ENCODE measurements at places on chromosomes 2 and 18.

- DNase-seq, result no peak
These were observed 168.2 kb downstream of the ZEB2 start for GRCh38 chr2:144351687-144352086.

DNA sequence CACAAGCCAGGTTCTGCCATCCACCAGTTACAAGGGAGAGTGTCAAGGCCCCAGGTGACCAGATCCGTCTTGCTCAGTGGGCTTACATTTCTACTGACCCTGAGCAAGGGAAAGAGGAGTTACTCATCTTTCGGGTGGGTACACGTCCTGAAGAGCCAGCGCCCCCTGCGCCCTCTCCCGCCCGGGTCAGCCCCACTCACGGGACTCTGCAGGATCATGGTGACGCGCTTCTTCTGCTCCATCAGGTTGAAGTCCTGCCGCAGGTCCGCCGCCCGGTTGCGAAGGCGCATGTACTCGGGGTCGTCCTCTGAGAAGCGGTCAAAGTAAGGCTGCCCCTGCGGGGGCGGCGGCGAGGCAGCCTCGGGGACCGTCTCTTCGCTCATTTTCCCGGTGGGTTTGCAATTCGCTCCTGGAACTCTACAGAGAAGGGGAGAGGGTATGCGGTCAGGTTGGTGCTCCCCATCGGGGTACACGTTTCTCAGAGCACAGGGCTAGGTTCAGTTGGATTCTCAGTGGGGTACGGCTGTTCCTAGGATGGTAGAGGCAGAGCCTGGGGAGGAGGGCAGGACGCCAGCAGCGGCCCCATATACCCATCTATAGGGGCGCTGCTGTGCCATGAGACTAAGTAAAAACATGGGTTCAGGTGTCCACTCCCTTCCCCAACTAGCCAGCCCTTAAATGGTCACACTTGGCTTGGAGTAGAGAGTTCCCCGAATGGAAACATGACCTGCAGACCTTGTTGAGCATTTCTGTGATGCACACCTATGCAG is 61.8 kb downstream of the ADD2 start:
- no peak for DNase-seq

GRCh38 chr2:102137138-102137537 is 5.4 kb upstream of the IL1R1 start:
- DNase-seq, result no peak

DNA sequence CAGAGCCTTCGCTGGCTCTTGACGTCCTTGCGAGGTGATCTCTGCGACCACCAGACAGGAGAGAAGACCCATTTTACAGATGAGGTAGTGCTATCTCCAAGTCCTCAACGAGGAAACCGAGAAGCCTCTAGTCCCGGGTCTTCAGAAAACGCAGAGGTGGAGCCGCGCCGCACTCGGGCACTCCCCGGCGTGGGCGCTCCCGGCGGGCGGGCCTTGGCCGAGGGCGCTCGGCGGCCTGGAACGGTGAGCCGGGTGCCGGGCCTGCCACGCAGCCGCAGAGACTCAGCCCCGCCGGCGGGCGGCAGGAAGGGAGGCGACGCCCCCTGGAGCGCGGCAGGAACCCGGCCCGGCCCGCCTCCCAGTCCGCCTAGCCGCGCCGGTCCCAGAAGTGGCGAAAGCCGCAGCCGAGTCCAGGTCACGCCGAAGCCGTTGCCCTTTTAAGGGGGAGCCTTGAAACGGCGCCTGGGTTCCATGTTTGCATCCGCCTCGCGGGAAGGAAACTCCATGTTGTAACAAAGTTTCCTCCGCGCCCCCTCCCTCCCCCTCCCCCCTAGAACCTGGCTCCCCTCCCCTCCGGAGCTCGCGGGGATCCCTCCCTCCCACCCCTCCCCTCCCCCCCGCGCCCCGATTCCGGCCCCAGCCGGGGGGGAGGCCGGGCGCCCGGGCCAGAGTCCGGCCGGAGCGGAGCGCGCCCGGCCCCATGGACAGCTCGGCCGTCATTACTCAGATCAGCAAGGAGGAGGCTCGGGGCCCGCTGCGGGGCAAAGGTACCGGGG is at the start of gene CTDSP1:
TSS of gene CTDSP1 (plus strand) at position 478 of the 776 bp plus-strand sequence. CDS start at position 701, 223 bp downstream.
- peak; percentile 85 for DNase-seq

DNA sequence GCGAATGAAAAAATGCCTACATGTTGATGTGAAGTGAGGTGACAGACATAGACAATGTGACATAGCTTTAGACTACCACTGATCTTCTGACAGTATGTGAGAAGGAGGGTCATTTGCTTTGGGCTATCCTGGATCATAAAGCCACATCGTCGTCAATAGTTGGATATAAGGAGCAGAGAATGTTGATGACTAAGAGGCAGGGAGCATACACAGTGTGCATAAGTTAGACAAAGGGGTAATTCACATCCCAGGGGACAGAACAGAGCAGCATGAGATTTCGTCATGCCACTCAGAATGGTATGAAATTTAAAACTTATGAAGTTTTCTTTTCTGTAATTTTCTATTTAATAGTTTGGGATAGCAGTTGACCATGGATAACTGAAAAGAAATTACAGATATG is 403.2 kb downstream of the DSC3 start:
- DNase-seq, result no peak

GRCh38 chr18:33195795-33196194 is 244.7 kb downstream of the CCDC178 start:
- DNase-seq, result no peak

DNA sequence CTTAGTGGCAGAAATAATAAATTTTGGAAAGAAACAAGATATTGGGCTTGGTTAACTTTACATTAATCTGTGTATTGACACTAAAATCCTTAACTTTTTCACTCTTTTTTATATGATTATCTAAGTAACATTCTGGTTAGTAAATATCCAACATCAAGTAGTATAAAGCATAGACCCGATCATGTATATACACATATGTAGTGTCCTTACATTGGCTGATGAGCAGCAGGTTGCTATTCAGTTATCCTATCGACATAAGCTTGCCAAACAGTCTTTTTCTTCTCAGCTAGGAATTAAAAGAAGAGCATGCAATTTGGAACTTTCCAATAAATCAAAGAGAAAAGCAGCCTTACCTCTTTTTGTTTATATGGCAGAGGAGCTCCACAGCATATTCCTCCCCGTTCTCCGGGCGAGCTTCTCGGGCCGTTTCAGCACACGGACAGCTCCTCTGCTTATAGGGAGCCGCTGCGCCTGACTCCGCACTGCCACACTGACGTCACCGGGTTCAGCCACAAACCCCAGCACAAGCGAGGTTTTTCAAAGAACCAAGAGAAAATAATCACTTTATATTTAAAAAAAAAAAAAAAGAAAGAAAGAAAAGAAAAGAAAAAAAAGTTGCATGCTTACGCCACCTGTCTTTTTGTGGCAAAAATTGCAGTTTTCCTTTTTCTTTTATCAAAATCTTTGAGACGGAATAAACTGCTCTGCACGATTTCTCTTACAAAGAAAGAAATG is at the start of gene SCG2:
TSS of gene SCG2 (minus strand) at position 430 of the 735 bp plus-strand sequence. CDS start 3,079 bp downstream, outside the sequence.
- peak; percentile 52 for DNase-seq

DNA sequence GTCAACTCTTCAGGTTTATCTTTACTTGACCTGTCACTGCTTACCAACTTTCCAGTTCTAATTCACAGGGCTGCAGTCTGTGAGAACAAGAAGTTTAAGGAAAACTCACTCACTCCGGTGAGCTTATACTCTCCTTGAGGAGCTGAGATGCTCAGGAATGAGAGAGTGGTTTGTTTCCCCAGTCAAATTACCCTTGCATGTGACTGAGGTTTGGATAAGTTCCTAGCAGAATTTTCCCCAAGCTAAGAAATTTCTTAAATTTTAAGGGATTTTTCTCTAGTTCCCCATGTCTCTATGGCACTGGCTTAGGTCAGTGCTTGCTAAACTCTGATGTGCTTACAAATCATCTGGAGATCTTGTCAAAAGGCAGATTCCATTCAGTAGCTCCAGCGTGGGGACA is 12.8 kb upstream of the CCDC85A start:
- no peak for DNase-seq

DNA sequence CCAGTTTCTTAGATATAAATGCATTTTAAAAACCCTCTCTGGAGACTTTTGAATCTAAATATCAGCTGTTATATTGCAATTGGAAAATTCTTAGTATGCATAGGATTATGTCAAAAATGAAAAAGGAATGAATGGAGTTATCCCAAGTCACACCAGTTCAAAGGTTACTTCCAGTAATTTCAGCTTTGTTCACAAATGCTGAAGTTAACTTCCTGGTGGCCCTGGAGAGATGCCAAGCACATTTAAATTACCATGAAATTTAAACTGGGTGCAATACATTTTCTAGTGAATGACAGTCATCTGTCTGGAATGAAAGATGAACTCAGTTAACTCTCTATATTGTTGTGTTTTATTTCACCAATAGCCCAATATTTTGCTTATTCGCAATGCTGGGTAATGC is 753.9 kb downstream of the SUCLG1 start:
- no peak for DNase-seq

GRCh38 chr18:71505526-71505925 is 1038.6 kb downstream of the CBLN2 start:
- no peak for DNase-seq

DNA sequence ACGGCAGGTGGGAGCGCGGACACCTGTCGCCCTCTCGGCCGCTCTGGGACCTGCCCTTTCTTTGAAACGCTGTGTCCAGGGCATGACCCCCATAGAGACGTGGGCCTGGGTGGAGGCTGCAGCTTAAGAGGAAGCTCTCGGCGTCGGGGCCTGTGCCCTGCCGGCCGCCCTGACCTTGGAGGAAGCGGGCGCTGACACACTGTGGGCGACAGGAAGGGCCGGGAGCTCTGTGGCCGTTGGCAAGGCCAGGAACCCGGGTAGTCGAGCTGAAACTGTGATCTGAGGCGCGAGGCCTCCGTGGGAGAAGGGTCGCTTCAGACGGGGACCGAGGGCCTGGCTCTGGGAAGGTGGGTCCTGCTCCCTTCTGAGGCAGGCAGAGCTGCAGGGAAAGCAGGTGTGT is 28.2 kb downstream of the KCNG2 start:
- DNase-seq, result no peak

- no peak for DNase-seq
These were observed 15.7 kb upstream of the MBP start for GRCh38 chr18:77148289-77148688.

DNA sequence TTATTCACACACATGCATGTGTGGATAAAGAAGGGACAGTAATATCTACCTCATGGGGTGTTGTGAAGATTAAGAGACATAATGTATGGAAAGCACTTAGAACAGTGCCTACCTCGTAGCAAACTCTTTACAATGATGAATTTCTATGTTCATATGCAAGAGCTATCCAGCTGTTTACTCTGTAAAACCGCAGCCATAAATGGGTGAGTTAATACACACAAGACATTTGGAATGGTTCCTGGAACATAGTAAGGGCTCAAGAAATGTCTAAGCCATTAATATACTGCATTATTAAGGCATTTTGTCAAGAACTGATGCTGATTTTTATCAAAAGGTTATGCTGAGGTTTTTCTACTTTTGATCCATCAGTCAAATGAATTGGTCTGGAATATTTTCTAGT is 1076.2 kb downstream of the TSN start:
- no peak for DNase-seq

DNA sequence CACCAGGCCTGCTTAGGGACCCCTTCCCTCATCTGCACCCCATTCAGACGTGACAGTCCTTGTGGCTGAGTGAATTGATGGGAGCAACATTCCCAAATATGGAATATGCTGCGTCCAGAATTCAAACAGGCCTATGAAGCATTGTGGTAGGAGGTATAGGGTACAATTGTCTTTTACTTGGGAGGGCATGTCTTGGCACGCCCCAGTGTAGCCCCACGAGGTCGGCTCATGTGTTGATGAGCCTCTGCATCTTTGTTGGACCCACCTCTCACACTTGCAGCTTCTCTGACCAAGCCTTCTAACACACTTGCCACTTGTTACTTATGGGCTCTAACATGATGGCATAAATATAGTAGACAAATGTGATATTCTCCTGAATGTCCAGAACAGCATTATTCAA is 1.6 kb downstream of the TIMM21 start:
- DNase-seq, result no peak

GRCh38 chr18:55607773-55608172 is 19.8 kb upstream of the TCF4 start:
- DNase-seq, result no peak

- DNase-seq, result no peak
These were observed 24.0 kb downstream of the ZNF385B start for GRCh38 chr2:179837408-179837807.

GRCh38 chr2:240425697-240426096 is 9.8 kb upstream of the GPC1 start:
- DNase-seq, result no peak

GRCh38 chr2:69177785-69178636 is 165.0 kb downstream of the ANTXR1 start:
- peak; percentile 37 for DNase-seq

- DNase-seq, result no peak
These were observed 33.2 kb downstream of the KCNS3 start for GRCh38 chr2:17911491-17912260.

- DNase-seq, result no peak
These were observed 2.9 kb upstream of the KHK start for GRCh38 chr2:27083410-27084296.

DNA sequence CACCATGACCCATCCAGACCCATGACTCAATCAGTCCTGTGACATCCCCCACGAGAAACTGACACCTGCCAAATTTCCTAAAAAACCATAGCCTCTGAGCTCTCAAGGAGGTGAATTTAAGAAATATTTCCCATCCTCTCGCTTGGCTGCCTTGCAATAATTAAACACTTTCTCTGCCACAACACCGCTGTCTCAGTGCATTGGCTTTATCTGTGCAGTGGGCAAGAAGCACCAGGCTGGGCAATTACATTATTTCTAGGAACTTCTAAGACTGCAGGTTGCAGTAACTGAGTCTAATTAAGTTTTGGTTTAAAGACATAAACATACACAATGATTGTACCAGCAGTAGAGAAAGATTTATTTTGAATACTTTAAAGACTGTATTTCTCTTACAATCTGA is 22.0 kb upstream of the RTTN start:
- DNase-seq, result no peak

GRCh38 chr2:239746559-239747246 is 278.4 kb downstream of the NDUFA10 start:
- DNase-seq, result no peak

DNA sequence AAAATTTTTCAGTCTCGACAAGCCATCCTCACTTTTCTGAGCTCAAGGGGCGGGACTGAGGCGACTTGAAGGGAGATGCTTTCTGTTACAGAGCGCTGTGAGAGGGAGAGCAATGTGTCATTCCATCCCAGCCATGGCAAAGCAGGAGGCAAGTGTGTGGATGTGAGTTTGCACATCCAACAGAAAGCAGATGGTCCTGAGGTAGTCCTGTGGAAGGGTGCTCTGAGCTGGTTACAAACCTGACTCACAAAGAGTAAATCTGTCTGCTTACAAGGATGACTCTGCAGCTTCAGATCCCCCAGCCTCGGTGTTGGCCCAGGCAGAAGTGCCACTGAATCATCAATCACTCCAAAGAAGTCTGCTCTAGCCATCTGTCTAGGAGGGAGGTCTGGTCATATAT is 482.0 kb upstream of the DCC start:
- no peak for DNase-seq

GRCh38 chr2:184555352-184555751 is 43.0 kb upstream of the ZNF804A start:
- no peak for DNase-seq

DNA sequence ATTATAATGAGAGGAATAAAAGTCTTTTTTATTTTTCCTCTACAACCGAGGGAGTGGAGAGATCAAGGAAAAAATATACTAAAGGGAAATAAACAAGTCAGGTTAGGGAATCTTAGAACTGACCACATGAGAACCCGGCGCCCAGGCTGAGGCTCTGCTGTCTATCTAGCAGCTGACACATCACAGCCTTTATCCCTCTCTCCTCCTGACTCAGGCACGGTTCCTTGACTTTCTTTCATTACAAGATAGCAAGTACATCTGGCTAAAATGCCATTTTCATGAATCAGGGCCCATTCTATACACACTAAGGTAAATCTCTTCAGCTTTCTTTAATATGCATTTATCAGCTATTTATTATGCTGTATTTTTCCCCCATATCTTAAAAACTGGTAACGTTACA is 296.0 kb downstream of the TMX3 start:
- no peak for DNase-seq
